ENCODE measurements at places on chromosomes 5 and 9.

DNA sequence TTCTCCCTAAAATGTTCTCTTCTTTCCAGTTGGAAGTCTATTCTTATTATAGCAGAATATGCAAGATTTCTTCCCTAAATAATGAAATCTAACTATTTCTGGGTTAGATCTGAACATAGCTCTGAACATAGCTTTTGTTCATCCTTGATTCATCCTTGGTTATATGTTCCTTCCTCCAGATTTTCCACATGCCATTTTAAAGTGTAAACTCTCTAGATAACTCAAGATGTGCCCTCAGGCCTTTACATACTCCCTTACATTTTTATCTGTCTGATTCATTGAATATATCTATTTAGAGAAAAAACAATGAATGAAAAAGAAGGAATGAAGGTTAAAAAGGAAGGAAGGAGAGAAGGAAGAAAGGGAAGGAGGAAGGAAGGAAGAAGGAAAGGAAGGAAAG lies 100.9 kb downstream of the FBXO38 start:
- DNase-seq = no peak

DNA sequence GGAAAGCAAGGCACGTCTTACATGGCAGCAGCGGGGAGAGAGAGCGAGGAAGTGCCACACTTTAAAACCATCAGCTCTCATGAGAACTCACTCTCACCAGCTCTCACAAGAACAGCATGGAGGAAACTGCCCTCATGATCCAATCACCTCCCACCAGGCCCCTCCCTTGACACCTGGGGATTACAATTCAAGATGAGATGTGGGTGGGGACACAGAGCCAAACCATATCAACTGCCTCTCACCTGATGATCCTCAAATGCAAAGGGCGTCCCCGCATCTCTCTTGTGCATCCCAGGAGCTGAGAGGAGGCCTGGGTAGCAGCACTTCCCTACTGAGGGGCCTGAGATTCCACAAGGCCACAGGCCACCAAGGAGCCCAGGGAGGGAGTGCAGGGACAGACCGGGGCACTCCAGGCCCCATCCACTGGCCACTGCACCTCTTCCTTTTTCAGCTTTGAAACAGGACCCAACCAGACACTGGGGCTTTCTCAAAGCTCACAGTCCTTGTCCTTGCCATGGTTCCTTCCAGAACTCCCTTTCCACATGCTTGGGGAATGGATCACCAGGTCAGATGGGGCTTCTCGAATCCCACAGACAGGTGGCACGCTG lies 54.5 kb upstream of the IL17B start:
- DNase-seq = no peak

DNA sequence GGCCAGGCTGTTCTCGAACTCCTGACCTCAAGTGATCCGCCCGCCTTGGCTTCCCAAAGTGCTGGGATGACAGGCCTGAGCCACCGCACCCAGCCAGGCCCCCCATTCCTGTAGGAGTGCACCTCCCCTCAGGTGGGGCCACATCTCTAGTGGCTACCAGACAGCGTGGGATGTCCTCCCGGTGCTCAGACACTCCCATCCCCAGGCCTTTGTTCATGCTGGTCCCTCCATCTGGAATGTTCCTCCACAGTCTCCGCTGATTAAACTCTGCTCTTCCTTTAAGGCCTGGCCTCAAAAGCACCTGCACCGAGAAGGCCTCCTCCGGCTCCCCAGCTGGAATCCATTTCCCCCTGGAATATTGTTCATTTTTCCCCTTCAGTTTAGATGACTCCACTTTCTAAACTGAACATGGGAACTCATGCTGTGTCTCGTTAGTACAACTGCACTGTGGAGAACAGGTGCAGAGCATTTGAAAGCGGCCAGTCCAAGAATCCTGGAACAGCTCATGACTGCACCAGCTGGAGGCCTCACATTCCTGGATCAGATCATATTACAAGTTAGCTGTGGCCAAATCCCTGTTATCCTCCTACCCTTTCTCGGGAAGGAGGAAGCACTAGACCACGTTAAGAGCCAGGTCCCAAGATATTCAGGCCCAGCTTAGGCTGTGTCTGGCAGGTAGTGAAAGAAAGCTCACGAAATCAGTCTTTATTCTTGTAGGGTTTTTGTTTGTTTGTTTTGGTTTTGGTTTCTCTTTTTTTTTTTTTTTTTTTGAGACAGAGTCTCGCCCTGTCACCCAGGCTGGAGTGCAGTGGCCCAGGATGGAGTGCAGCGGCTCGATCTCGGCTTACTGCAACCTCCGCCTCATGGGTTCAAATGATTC lies 10.8 kb upstream of the PRRC2B start:
- DNase-seq = no peak

GRCh38 chr5:174793684-174794328 lies 69.4 kb downstream of the MSX2 start:
- peak; percentile 74 for DNase-seq

DNA sequence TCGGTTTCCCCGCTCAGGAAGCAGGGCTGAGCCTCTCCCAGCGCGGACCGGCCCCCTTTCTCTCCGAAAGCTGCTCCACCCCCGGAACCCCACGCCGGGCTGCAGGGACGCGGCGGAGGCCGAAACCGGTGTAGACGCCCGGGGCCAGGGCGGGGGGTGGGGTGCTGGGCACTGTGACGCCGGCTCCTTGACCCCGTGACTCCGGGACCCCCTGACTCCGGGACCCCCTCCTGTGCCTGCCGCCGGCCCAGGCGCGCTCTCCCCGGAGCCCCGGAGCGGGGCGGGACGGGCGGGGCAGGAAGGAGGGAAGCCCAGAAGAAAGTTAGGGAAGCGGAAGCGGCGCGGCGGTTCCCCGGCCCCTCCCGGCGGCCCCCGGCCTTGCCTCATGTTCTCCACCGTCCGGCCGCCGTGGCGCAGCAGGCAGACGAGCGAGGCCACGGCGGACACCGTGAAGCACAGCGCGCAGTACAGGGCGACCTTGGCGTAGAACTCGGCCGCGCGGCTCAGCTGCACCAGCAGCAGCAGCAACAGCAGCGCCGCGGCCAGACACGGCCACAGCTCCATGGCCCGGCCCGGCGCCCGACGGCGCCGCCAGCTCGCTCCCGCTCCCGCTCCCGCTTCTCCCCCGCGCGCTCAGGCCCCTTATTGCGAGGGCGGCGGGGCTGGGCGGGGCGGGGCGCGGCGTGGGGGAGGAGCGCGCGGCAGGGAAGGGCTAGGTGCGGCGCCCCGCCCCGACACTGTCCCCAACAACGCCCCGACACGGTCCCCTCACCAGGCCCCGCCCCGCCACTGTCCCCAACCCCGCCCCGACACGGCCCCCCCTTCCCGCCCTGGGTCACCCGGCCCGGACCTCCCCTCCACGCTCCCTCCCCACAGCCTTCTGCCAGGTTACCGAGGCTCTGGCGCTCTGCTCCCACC lies at the start of gene AGPAT2:
Gene AGPAT2 (minus strand): TSS at position 664 of the 918 bp plus-strand sequence. CDS start 100 bp downstream, at position 564.
- DNase-seq = peak; percentile 84

DNA sequence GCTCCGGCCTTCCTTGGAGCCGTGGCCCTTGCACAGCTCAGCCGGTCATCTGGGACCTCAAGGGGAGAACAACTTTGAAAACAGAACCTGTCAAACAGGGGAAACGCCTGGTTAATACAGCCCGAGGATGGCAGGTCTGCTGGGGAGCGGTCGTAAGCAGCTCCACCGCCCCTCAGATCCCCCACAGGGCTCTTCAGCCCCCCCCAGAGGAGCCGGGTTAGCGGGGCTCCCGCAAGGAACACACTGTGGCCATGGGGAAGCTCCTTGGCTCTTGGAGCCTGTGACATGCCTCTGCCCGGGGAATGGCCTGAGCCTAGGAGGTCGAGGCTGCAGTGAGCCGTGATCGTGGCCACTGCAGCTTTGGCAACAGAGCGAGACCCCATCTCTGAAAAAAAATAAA lies 6.8 kb downstream of the TMEM250 start:
- no peak for DNase-seq

DNA sequence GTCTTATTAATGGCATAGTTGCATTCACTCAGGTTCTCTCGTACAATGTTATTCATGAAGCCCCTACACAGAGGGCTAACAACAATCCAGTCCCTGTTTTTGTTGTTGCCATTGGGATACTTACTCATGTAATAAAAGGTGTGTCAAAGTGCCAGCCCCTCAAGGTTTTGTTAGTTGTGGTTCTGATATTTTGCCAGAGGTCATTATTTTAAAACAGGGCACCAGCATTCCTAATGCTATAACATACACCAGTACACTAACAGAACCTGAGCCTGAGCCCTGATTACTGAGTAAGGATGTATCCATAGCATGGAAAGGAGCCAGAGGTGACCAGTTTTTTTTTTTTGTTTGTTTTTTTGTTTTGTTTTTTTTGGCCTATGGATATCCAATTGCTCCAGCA lies 50.2 kb downstream of the SMC2 start:
- no peak for DNase-seq

DNA sequence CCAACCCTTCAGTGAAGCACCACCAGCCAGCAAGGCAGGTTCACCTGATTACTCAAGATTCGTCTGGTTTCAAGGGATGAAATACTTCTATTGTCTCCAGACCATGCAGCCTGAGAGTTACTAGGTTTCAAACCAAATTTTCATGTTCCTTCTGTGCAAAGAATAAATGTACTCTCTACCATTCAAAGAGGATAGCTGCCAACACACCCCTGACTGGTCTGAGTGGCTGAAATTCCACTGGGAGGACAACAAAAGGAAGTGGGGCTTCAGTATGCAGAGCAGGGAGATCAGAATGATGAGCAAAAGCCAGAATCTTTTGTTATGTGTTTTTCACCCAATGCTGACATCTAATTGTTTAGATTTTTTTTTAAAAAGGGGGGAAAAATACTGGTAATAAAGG lies 356.3 kb downstream of the BNC2 start:
- DNase-seq = no peak

- no peak for DNase-seq
Measured at GRCh38 chr9:18077941-18078678, 395.8 kb upstream of the ADAMTSL1 start.

- DNase-seq = peak; percentile 45
Measured at GRCh38 chr5:74575741-74576538, 64.6 kb downstream of the ENC1 start.

DNA sequence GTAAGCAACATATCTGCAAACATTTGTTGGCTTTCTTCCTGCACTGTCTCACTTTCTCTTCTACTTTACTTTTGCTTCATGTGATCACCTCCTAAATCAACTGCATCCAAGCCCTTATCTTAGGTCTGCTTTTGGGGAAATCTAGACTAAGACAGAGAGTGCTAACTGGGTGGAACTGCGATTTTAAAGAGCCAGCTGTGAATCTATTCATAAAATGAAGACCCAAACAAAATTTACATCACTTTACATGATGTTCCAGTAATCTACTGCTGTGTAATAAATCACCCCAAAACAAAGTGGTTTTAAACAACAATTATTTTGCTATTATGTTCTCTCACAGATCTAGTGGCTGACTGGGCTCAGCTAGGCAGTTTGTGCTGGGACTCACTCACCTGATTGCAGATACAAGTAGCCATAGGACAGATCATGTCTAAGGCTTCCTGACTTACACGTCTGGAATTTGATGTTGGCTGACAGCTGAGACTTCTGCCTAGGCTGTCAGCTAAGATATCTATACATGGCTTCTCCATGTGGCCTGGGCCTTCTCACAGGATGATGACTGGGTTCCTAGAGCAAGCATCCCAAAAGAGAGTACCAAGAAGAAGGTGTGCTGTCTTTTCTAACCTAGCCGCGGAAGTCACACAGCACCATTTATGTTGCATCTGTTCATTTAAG lies 145.1 kb upstream of the TBCA start:
- DNase-seq = no peak

DNA sequence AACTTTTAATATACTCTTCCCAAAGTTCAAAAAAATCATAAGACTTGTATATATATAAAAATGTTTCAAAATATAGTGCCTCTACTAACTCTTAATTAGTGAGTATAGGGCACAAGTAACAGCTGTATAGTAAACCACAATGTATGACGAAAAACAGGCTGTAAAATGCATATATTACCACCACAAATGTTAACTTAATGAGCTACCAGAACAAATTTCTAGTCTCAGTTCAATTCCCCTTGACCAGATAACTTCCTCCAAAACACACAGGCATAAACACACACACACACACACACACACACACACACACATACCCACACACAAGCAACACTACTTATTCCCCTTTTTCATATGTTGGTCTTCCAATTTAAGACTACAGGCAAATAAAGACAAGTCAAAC lies 78.8 kb downstream of the FBXL17 start:
- DNase-seq = no peak

- no peak for DNase-seq
Measured at GRCh38 chr9:15146268-15146700, 160.7 kb downstream of the TTC39B start.

- DNase-seq = no peak
Measured at GRCh38 chr9:16245756-16246440, 624.6 kb downstream of the BNC2 start.

GRCh38 chr5:41418220-41419031 lies 92.0 kb downstream of the PLCXD3 start:
- DNase-seq = no peak

GRCh38 chr9:98099346-98099745 lies 19.7 kb downstream of the TRIM14 start:
- DNase-seq = no peak

GRCh38 chr9:136626740-136627642 lies 35.7 kb upstream of the EGFL7 start:
- DNase-seq = no peak

- DNase-seq = no peak
Measured at GRCh38 chr5:143059355-143059754, 289.2 kb downstream of the ARHGAP26 start.

DNA sequence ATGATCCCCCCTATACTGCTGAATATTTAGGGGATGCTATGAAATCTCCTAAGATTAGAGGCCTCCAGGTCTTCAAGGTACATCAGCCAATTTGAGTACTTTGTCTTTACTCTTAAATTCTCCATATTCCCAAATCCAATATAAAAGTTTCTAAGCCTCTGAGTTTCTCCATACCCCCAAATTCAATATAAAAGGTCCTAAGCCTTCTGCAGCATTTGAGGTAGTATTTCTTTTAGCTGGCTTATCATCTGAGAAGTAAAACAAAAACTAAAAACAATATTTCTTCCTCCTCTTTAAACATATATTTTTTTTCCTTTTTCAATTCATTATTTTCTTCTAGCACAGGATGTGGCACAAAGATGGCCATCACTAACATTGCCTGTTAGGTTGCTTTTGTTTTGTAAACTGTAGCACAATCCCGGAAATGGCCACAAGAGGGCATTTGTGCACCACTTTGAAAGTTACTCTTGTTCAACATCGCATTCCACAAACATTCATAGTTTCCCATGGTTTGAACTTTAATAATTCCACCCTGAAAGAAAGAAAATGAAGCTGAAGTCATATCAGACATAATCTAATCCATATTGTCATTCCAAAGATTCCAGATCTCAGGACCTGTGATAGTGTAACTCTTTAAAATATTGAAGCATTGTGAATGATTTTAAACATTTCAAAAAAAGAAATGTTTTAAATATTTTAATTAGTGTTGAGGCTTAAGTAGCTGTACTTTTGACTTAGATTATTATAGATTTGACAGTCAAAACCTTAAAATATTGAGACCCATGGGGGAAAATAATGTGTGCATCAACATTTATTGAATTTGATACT lies 21.0 kb upstream of the SCGB3A2 start:
- DNase-seq = peak; percentile 68

DNA sequence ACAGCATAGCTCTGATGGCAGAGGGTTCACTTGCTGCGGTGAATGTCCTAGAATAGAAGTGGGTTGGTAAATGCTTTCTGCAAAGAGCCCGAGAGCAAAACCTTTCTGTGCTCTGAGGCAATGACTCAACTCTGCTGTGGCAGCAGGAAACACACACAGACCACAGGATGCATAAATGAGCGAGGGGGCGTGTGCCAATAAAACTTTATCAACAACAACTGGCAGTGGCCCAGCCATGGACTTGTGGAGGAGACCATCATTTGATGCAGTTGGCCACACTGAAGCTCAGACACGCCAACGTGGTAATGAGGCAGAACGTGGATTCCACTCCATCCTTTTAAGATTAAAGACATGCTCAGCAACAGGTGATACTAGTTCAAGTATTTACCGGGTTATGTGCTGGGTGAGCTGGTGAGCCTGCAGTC lies 6.8 kb downstream of the MRPL36 start:
- peak; percentile 88 for DNase-seq

Measured in activated CD4-positive, alpha-beta T cell treated with anti-CD3 and anti-CD28 coated beads for 36 hours (primary cell).